ENCODE measurements at places on chromosomes 16 and 17.

- DNase-seq: no peak
These were observed 150.3 kb upstream of the C17orf78 start for GRCh38 chr17:37225465-37225864.

GRCh38 chr17:3889325-3890012 lies 3.4 kb downstream of the CAMKK1 start:
- DNase-seq: no peak

DNA sequence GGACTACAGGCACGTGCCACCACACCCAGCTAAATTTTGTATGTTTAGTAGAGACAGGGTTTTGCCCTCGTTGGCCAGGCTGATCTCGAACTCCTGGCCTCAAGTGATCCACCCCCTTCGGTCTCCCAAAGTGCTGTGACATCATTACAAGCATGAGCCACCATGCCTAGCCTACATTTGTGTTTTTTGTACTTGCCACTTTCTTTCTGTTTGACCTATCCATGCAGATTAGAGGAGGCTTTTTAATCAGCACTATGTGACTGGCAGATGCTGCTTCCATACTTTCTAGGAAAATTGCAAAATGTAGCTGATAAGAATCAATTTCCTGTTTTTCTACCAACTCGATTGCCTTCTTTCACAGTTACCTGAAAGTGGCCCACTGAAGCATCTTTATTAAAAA lies 57.3 kb downstream of the B9D1 start:
- no peak for DNase-seq

DNA sequence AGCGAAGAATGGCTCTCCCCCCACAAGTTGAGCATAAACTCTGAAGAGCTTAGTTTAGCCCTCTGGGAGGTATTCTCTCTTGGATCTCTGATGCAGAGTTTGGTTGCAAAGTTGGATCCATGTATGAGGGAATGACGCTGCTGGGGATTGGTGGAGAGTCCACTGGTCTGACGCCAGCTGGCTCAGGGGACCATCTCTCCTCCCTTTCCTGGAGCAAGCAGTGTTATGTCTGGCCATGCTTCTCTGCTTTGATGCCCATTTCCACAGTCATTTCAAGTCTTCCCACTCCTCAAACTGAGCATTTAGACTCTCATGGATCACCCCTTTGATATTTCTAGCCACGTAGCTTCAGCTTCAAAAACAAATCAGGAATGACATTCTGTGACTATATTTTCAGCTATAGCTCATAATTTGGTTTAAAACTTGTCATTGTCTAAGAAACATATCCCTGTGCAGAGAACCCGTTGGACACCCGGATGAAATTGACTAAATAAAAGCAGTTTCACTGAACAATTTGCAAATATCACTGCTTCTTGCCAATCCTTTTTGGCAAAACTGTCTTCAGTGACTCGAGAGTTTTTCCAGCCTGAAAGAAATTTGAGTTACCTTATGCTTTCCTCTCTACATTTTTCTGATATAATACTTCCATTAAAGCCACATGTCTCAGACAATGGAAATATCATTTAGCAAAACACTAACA lies 193.4 kb upstream of the CDH11 start:
- peak; percentile 87 for DNase-seq

DNA sequence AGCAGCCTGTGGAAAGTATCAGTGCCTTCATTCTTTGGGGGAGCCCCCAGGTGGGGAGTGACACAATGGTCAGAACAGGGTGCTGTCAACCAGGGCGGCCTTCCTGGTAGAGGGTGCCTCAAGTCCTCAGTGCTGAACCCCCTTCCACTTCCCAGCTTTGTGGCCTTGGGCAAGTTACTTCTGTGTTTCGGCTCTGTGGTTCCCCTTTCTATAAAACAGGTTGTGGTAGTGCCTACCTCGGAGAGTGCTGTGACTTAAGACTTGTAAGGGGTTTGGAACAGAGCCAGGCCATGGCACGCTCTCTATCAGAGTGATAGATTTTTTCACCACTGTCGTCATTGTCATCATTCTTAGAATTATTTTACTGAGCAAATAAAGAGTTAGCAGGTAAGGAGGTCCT lies 141.1 kb downstream of the CCDC182 start:
- no peak for DNase-seq

- DNase-seq: no peak
These were observed 18.5 kb upstream of the TOB1 start for GRCh38 chr17:50884439-50885311.

DNA sequence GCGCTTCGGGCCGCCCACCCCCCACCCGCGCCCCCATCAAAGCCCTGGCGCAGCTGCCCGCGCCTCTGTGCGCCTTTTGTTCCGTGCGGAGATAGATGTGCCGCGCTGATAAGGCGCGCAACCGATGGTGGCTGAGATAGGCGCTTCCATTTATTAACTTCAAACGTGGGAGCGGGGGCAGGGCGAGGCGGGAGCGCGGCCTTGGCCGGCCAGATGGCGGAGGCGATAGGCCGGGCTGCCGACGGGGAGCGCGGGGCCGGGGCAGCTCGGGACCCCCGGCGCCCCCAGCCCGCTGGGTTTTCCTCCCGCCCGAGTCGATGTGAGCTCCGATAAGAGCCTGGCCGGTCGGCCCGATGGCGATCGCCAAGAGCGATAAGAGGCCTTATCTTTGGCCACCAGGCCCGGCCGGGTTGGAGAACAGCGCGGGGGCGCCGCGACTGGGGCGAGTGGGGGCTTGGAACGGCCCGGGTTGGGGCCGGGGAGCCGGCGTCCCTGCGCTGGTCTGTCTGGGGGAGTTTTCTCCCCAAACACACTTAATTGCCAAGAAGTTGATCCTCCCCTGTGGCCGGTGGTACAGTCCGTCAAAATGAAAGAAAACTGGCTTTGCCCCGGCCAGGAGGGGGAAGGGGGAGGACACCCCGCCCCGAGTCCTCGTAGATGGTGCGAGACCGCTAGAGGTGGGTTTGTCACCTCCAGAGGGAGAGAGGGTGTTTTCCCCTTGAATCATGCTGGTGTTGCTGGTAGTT lies 2.7 kb downstream of the ZFPM1 start:
- DNase-seq: peak; percentile 62

GRCh38 chr16:88844419-88845036 lies 12.2 kb downstream of the GALNS start:
- DNase-seq: no peak

- no peak for DNase-seq
These were observed 16.5 kb downstream of the YPEL2 start for GRCh38 chr17:59347975-59348391.

DNA sequence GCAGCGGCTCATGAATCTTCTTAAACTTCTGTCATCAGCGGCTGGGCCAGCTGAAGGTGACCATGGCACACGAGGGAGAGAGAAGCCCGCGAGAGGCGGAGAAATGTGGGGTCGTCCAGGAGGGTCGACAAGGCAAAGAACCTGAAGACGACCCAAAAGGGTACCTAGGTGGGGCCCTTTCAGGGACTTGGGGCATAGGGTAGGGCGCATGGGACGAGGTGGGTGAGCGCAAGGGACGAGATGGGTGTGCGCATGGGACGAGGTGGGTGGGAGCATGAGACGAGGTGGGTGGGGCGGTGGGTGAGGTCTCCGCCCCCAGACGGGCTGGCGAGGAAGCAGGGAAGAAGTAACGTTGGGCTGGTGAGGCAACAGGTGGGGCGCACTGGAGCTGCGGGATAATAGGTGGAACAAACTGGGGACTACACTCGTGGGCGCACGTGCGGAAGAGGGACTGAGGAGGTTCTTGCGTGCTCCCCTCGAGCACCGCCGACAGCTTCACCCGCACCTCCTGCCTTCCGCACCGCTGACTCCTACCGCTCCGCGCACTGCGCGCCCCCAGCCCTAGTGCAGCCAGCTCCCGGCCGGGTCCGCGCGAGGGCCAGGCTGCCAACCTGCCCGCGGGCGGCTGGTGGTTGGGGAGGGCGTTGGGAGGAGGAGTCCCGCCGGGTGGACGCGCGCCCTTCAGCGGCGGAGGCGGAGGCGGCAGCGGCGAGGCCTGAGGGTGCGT lies 23.2 kb upstream of the CRYM start:
- peak; percentile 76 for DNase-seq

DNA sequence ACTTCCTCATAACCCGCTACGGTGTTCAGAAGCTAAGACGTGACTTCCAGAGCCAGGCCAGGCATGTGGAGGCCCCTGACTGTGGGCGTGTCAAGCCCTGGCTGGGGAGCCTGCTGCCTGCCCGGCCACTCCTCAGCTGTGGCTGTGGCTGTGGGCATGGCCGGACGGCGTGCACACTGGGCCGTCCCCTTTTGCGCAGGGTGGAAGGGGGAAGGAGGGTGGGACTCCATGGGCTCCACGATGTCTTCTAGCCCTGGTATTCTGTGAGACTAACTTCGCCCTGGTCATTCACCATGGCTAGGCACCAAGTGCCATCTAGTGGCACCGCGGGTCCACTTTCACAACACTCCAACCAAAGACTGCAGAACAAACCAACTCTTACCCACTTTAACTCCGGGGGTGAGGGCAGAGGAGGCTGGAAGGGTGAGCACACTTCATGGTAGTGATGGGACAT lies 67.9 kb downstream of the N4BP1 start:
- DNase-seq: peak; percentile 69

DNA sequence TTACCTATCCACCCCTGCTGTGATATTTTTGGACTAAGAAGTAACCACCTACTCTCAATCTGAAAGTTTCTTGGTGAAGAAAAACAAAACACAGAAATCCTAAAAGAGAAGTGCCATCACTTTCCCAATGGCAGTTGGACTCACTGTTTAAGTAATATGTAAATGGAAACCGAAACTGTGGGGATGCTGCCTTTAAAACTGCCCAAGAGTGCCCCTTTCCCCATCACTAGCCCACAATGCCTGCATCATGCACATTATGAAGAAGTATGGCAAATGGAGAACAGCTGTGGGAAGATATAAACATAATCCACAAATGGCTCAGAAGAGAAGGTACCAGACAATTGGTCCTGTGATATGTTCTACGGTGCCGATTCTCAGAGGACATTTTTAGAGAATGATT lies 33.5 kb upstream of the SLC6A2 start:
- DNase-seq: no peak
